Activated naive CD4-positive, alpha-beta T cell treated with anti-CD3 and anti-CD28 coated beads, Interleukin-2, amount 50 U/mL, for 72 hours (primary cell): ENCODE measurements at places on chromosomes 7 and 10.

DNA sequence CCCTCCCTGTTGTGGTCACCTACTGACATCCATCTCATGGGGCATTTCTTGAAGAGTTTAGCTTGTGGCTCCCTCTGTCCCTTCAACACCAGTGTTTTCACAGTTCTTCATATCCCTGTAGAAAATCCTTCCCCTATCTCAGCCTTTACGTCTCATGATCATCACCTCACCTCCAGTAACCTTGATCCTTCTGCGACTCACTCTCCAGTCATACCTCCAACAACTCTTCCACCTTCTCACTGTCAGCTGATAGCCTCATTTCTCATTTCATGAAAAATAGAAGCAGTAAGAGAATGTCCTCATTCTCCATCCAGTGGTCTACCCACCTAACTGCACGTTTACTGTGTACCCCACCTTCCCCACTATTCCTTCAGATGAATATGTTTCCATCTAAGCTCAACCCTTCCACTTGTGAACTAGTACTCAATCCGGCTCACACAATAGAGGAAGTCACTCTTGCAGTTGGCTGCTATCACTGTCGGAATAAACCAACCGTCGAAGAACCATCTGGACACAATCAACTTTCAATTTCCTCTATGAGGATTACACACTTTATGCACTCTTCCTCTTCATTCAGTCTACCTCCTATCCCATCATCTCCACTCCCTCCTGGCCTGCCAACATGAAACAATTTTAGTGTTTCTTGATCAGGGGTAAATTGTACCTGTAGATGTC lies 256.0 kb downstream of the AHR start:
- DNase-seq = no peak

DNA sequence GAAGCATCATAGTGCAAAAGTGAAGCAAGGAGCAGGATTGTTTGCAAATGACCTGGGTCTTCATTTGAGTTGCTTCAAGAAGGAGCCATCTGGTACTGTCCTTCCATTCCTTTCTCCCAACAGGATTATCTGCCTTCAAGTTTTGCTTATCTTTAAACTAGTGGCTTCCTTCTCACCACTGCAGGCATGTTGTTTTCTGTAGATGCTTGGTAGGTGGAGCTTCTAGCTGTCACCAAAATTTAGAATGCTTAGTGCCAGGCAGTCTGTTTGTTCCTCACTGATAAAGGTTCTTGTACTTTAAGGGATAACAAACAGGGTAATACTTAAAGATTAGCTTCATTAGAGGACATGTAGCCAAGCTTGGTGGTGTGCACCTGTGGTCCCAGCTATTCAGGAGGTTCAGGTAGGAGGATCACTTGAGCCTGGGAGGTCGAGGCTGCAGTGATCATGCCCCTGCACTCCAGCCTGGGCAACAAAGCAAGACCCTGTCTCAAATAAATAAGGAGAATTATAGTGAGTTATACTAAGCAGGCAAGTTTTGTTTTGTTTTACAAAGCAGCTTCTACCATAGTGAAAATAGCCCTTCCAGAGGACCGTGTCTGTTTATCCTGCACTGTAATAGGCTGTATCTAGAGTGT lies 5.7 kb downstream of the ARL5B start:
- DNase-seq = no peak

GRCh38 chr7:3494947-3495346 lies 193.9 kb downstream of the SDK1 start:
- no peak for DNase-seq

- DNase-seq = no peak
Measured at GRCh38 chr7:33185786-33186185, 56.4 kb downstream of the BBS9 start.

GRCh38 chr7:81501220-81501619 lies 268.6 kb downstream of the HGF start:
- no peak for DNase-seq

- no peak for DNase-seq
Measured at GRCh38 chr7:24715661-24716479, 41.4 kb downstream of the GSDME start.

- no peak for DNase-seq
Measured at GRCh38 chr10:88689366-88689765, 16.7 kb upstream of the LIPK start.

GRCh38 chr10:120507175-120507574 lies 50.1 kb downstream of the PLPP4 start:
- no peak for DNase-seq

- DNase-seq = peak; percentile 36
Measured at GRCh38 chr10:86536294-86536861, 14.8 kb upstream of the WAPL start.

DNA sequence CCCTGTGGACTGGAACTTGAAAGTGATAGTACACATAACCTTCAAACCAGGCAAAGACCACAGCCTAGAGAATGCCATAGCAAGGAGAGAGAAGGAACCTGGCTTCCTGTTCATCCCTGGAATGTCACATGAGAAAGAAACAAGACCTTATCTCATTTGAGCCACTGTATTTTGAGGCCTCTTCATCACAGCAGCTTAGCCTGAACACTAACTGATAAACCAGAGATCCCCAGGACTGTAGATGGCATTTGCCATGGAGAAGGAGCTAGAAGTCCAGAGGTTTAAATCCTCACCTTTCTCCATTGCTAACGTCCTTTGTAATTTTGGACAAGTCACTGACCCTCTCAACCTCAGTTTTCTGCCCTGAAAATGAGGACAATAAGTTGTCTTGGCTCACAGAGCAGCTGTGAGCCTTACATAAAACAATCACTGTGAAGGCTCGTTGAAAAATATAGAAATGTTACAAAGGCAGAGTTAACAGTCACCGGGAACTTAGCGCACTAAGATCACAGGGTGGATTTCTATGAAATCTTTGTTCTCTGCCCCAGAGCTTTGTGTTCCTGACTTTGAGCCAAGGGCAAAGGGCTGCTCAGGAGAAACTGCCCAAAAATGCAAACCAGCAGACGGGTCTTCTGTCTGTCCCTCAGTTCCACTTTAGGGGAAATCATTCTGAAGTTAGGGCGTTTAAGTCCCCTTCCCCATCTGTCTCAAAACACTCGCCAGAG lies 197.0 kb downstream of the USP6NL start:
- DNase-seq = no peak

- no peak for DNase-seq
Measured at GRCh38 chr10:69655124-69655867, 25.2 kb downstream of the FAM241B start.

GRCh38 chr7:111508387-111508786 lies 53.9 kb downstream of the IMMP2L start:
- DNase-seq = no peak

DNA sequence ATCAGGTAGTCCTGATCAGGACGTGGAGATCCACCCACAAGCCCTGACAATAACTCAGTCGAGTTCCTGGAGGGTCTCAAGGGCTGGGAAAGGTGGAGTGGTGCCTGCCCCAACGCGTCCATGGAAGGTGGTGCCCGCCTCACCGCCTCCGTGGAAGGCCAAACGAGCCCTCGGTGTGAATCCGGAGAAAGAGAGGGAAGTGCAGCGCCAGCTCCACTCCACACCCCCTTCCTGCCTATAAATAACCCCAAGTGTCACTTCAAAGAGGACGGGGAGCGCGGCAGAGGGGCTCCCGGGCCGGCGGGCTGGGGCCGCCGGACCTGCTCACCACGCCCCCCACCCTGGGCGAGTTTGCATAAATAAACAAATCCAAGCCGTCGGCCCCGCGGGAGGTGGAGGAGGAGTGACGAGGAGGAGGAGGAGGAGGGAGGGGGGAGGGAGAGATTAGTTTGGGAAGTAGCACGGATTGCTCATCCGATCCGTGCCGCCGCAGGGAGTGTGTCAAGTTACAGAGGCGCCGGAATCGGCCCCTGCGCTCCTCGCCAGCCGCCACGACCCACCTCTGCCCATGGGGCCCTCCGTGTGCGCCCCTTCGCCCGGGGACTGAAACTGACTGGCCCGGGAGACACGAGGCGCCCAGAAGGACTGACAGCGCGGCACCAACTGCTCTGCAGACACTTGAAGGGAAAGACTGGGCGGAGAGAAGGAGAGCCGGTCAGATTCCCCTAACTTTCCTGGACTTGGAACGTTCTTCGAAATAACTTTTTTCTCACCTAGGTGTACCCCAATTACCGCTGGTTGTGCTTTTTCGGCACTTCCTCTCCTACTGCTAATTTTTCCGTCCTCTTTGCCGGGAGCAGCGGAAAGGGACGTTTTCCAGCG lies at the start of gene COL13A1:
TSS of gene COL13A1 (plus strand) at position 473 of the 882 bp plus-strand sequence. CDS start 518 bp downstream, outside the sequence.
- no peak for DNase-seq

DNA sequence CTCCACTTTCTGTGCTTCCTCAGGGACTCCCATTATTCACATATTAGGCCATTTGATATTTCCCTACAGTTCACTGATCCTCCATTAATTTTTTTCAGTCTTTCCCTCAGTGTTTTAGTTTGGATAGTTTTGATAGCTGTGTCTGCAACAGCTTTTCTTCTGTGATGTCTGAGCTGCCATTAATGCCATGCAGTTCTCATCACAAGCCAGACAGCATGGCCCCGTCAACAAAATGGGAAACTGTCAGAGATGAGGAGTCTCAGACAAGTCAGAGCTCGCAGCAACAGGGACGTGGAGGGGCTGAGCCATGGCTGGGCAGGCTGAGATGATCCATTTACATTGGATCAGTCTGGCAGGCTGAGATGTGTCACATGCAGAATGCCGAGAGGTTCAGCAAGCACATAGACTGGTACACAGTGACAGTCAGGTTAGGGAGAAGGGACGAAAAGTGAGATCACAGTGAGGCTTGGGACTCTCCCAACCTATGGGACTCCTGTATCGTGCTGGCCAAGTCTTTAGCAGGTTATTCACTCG lies 65.4 kb downstream of the NPS start:
- DNase-seq = no peak

- no peak for DNase-seq
Measured at GRCh38 chr7:36563706-36564327, 160.5 kb downstream of the AOAH start.

DNA sequence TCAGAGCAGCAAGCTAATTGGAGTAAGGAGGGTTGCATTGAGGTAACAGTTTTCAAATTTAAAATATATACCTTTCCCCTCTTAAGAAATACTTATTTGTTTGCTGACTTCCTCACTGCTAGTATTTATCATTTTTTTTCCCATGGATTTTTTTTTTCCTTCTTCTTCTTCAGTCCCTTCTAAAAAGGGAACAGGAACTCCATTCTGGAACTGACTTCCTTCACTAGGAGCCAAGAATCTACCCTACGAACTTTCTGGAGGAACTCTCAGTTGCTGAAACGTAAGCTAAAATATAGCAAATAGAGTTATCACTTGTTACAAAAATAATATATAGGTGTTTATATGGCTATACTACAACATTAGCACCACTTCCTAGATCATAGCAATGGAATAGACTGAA lies 95.4 kb downstream of the HGF start:
- DNase-seq = no peak

- DNase-seq = no peak
Measured at GRCh38 chr10:2936816-2937215, 130.5 kb upstream of the PFKP start.

GRCh38 chr10:95314192-95314918 lies 23.6 kb upstream of the PDLIM1 start:
- no peak for DNase-seq

GRCh38 chr10:24983946-24984345 lies 31.5 kb upstream of the PRTFDC1 start:
- no peak for DNase-seq

DNA sequence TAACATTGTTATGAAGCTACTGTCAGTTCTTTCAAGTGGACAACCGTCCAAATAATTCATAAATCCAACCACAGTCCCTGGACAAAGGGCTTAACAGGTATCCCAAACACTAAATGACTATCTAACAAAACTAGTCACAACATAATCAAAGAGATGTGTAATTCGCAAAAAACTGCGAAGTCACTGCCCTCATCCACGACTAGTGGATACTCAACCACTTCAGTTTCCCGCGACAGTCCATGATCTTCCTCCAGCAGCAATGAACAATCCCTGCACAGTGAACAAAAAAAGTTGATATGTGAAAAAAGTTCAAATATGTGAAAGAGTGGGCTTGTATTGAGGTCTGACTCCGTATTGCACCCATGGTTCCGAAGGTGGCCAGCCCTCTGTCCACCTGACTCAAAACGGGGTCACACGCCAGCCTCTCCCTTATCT lies 287 bp downstream of the DCLRE1A start:
- DNase-seq = no peak

DNA sequence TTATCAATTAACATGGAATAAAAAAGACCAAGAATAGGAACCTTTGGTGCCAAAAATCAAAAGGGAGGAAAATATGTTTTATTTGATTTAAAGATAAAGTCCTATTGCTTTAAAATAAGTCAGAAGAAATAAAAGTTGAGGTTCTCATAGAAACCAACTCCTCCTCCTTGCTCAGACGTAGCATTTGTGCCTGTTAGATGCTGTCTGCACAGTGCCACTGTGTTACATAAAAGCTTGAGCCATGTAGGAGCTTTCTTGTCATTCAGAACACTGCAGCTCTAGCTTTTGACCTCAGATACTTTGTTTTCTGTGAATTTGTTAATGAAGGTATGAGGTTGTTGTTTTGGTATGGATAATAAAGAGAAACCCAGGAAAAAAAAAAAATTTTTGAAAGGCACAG lies 50.3 kb downstream of the LRRC4 start:
- DNase-seq = no peak

DNA sequence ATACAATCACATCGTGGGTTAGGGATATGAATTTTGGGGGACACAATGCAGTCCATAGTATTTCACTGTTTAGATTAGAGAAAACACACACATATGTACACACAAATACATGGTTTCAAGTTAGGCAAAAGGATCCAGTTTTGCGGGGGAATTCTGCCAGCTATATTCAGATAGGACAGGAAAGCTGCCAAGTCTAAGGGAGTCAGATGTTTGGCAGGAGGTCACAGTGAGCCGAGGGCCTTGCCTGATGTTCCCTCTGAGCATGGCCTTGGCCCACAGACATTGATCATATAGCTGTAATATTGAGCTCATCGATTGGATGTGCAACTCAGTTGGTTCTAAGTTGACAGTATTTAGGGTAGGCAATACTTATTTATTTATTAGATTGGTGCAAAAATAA lies 122.8 kb downstream of the ADRA2A start:
- DNase-seq = no peak

DNA sequence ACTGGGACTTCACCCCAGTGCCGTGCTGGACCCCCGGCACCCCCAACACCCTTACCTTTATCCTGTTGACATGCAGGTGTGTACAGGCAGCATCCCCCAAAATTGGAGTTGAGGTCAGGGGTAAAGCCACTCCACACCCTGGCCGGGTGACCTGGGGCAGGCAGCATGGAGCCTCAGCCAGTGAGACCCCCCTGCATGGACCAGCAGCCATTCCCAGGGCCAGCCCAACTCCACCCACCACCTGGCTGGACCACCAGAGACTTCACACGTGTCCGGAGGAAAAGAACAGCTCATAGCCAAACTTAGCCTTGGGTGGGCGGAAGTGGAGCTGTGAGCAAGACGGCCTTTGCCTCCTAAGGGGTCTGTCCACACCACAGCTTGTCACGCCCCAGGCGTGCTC lies 413.0 kb upstream of the FOXK1 start:
- DNase-seq = no peak
